Ascending aorta (tissue), 2 donors: ENCODE measurements at places on chromosomes 6 and 20.

DNA sequence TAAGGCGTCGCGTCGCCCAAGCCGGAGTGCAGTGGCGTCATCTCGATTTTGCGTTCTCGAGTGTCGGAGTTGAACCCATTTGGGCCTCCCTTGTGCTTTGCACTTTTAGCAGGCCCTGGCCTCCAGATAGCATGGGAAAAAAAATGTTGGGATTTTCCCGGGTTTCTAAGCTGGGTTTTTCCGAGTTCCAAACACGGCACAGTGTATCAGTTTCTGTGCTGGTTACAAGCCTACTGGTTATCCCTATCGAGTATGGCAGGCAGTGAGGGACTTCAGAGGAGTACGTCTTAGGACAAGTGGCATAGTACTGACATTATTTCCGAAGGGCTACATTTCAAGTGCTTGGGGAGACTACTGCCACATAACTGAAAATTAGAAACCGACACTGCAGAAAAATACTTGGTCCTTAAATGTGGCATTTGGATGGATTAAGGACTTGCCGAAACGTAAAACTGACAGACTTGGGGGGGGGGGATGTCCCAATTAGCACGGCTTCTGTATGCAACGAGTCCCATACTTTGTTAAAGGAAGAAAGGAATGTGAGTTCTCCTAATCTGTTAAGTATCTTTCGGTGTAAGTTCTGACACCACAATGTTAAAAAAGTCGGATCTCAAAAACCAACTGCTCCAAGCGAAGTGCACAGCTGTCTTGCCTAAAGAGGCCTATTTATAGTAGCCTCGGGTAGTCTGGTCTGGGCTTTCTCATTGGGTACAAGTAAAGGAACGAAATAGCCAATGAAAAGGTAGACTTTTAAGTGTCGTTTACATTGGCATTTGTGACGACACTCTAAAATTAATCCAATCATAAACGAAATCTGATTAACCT lies 70.2 kb downstream of the HFE start:
- no peak for DNase-seq

DNA sequence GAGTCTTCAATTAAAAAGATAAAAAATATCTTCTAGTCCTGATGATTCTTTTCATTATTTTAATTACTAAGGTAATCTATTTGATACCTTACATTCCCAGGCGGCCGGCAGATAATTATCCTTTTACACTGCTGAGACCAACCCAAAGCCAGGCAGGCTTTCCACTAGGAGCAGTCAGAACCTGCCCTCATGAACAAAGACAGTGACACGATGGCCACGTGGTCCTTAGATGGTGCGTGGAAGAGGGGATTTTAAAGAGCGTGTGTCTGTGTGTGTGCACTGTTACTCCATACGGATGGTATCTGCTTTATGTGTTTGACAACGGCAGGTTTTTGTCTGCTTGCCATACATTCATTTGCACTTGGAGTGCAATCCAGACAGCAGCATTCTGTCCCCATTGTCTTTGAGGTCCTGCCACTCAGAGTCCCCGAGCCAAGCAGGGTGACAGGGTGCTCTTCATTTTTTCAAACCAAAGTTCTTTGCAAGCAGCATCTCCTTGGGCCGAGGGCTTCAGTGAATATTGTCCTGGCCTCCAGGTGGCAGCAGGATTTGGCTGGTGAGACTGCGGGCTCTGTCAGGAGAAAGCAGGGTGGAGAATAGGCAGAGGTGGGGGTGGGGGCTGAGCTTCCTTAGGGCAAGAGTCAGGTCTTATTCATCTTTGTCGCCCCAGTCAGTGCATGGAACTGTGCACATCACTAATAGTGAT lies 260.5 kb downstream of the NRN1 start:
- DNase-seq = no peak

DNA sequence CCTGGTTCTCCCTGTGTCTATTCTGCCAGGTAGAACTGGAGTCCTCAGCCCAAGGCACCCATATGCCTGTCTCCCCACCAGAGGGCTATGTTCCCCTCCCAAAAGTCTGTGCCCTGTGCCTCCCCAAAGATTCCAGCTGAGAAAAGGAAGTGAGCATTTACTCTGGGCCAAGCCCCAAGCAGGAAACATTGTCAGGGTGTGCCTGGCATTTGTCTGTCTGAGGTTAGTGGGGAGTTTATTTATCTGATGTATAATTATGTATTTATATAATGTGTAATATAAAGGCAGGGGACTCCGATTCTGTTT lies 5.6 kb downstream of the GDF5 start:
- DNase-seq = no peak

DNA sequence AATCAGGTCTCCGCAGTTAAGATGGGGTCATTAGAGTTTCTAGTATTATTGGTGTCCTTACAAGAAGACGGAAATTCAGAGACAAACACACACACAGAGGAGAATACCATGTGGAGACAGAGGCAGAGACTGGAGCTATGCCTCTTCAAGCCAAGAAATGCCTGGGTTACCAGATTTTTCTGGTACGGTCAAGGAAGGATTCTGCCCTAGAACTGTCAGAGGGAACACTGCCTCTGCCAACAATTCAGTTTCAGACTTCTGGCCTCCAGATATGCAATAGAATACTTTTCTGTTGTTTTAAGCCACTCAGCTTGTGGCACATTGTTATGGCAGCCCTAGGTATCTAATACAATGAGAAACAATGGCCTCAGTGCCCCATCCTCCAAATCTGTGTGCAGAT lies 18.9 kb downstream of the TRMT6 start:
- no peak for DNase-seq

- no peak for DNase-seq
These were observed 293.5 kb downstream of the CDKAL1 start for GRCh38 chr6:20827798-20828197.

DNA sequence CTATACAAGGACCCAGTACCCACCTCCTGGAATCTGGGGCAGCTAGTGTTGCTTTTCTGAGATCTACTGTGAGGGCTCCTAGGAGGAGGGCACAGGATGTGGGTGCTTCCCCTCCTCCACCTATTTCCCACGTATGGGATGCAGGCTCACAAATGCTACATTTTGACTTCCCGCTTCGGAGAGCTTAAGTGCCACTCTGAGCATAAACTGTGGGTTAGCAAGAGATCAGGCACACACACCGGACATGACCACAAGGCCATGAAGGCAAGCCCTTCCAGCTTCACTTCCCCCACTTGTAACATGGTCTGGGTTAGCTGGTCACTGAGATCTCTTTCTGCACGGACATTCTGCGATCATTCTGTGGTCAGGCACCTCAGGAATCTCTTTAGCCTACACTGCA lies 15.7 kb upstream of the TGM3 start:
- no peak for DNase-seq

GRCh38 chr20:33793011-33793931 lies 17.9 kb upstream of the CHMP4B start:
- no peak for DNase-seq

DNA sequence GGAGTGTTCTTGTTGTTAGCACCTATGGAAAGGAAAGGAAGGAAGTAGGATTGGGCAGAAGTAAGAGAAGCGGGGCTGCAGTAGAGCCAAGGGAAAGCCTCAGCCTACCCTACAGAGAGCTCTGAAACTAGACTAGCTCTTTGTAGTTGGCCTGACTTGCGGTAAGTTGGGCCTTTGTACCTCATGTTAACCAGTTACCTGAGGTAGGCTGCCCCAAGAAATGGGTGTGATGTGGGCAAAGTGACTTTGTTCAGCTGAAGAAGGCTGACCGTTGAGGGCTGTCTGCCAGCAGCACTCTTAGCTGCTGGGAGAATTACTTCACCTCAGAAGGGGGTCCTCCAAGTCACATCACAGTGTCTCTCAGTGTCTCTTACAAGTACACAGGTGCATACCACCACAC lies 54.9 kb upstream of the FAM184A start:
- no peak for DNase-seq

DNA sequence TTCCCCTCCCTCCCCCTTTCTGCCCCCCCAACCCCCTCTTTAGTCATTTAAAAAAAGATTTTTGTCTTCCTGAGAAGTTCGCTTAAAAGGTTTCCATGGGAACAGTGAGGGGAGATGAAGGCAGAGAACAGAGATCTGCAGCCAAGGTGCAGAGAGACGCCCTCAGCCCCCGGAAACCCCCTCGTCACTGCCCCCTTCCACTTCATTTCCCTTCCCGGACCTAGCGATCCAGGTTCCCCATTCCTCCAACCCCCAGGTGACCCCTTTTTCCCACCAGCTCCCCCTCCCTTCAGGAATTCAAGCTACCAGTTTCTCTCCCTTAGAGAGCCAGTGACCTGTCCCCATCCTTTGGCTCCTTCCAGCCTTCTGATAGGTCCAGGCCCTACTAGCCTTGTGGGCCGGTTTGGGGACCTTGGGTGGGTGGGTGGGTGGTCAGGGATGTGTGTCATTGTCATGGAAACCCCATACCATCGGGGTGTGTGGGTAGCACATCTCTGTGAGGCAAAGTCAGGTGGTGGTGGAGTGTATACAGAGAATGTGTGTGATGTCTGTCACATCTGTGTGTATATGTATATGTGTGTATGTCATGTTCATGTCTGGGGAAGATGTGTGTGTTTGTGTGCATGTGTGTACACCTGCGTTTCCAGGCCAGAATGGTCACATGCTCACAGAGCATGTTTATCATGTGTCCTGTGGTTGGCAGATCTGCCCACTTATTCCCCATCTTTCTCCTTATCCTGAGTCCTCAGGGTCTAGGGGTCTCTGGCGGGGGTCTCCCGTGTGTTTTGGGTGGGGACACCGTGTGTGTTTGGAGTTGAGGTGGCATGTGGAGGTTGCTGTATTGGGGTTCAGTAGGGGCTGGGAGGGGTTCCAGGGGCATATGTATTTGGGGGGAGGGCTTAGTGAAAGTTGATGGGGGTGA lies 7.0 kb downstream of the SYNGAP1 start:
- DNase-seq = no peak

GRCh38 chr20:24816907-24817306 lies 132.2 kb upstream of the CST7 start:
- DNase-seq = no peak

DNA sequence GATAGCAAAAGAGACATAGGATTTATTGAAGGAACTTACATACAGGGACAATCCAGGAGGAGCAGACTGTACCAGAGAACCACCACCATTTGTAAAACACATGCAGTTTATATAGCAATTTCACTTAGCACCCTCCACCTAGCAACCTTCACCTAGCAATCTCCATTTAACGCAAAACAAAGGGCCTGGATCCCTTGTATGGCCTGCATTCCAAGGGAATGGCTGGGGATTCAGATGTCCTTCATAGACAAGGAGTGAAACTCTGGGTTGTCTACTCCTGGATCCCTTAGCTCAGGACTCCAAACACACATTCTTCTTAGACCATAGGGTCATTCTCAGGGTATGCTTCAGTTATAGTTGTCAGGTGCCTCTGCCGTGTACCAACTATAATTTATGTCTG lies 1324.9 kb downstream of the HACE1 start:
- DNase-seq = no peak

DNA sequence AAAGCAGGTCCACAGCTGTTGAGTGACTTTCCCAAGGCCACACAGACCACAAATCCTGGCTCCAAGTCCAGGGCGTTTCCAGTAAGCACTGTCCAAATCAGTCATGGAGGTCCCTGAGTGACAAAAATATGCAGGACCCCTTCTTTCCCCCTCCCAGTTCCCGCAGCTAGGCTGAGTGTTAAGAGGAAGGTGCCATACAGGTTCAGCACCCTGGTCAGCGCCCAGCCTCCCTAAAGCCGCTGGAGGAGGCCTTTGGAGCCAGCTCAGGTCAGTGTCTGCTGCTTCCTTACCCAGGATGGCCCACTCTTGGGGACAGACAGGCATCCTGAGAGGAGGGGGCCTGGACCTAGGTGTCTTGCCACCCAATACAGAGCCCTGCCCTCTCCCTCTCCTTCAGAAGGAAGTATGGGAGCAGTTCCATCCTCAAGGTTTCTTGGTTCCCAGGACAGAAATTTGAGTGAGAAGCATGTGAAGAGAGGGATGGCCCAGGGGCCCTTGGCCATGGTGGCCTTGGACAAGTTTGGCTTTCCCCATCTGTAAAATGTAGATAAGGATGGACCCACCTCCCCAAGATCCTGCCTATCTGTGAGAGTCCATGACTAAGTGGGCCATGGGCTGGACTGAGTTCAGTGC lies 13.2 kb downstream of the TMEM74B start:
- DNase-seq = no peak

DNA sequence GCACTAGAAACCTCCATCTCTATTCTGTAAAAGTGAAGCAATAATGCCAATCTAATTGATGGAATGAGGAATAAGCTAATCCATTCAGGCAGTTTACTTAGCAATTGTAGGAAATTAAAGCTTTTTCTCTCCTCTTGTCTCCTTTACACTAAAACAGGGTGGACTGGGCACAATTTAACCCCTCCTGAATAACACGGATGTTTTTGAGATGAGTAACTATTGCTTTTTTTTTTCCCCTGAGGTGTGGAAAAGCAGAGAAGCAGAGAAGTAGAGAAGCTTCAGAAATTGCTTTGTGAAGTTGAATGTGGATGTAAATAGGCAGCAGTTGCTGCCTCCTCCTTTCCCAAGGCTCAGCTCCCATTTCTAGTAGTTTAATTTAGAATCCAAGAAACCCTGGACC lies 40.0 kb upstream of the GCNT2 start:
- no peak for DNase-seq

DNA sequence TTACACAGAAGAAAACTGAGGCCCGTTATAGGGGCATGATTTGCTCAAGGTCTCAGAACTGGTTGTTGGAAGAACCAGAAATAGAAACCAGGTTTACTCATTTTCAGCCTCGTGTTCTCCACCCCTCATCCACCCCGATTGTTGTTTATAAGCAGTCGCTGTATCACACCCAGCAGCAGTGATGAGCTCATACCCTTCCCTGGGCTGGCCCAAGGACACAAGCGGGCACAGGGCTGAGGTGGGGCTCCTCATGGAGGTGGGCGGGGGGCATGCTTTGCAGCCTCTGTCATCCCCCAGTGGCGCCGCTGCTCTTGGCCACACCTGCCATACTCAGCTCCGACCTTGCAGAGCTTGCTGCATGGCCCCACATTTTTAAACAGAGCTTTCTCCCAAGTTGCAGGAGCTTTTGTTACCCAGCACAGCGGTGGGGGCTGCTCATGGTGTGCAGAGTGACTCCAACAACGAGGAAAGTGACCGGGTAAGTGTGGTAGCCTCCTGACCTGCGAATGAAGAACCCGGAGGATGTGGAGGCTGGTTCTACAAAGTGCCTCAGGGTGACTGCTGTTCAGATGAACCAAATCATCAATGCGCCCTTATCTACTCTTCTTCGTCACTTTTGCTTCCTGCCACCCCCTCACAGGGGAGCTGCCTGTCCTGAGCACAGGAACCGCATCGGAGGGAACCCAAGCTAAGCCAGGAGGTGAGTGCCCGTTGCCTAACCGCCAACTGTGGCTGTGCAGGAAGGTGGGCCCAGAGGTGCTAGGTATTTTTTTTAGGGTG lies 43.6 kb upstream of the NKX2-2 start:
- DNase-seq = no peak

GRCh38 chr6:14501914-14502313 lies 384.3 kb downstream of the CD83 start:
- DNase-seq = no peak
